NCI-H345 (cell line): ENCODE measurements at places on chromosomes 13 and 19.

GRCh38 chr19:574658-575526 is 2.5 kb downstream of the BSG start:
- no peak for DNase-seq

DNA sequence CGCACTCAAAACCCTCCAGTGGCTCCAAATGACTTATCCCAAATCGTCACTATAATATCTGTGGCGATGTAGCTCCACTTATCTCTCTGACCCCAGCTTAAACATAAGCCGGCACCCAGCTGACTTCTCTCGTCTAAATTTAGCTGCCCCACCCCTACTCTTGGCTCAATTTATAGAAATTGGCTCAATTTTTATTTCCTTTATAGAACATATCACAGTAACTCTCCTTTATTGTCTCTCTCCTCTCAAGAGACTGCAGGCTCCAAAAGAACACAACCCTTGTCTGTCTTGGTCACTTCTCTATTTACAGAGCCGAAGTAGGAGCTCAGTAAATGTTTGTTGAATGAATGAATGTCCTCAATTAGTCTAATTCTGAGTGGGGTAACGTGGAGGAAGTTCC is 805 bp downstream of the ZNF784 start:
- DNase-seq: no peak

- DNase-seq: peak; percentile 33
Measured at GRCh38 chr13:100039740-100040139, 49.2 kb upstream of the PCCA start.

DNA sequence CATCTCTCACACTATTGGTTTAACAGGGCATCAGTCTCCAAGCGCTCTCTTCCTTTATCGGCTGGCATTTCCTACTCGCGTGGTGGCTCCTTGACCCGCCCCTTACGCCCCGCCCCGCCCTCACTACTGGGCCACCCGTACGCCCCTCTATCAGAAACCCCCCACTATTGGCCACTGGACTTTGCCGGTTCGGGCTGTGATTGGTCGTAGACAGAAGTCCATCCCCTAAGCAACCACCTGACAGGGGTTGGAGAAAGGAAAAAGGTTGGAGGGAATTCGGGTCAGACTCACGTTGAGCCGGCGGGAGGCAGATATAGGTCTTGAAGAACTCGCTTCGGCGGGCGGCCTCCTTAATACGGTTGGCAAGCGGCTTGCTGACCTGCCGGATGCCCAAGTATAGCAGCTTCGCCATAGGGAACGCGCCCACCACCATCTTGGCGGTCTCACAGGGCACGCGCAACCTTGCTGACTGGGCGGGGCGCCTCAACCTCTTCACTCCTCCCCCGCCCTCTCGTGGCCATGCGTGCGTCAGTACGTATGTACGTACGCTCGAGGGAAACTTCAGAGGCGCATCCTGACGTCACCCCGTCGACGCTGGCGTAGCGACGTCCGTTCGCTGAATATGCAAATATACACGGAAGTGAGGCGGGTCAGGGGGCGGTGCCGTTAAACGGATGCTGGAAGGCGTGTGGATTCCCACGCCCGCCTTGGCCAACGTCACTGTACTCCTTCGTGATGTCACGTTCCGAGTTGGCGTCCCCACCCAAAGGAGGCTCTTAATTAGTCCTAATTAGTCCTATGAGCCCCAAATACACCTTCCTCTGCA is at the start of gene OPA3:
Gene OPA3 (minus strand): TSS at position 471 of the 826 bp plus-strand sequence. CDS start 38 bp downstream, at position 433.
- peak; percentile 99 for DNase-seq

GRCh38 chr13:101397742-101398141 is 18.6 kb downstream of the NALCN start:
- DNase-seq: no peak

DNA sequence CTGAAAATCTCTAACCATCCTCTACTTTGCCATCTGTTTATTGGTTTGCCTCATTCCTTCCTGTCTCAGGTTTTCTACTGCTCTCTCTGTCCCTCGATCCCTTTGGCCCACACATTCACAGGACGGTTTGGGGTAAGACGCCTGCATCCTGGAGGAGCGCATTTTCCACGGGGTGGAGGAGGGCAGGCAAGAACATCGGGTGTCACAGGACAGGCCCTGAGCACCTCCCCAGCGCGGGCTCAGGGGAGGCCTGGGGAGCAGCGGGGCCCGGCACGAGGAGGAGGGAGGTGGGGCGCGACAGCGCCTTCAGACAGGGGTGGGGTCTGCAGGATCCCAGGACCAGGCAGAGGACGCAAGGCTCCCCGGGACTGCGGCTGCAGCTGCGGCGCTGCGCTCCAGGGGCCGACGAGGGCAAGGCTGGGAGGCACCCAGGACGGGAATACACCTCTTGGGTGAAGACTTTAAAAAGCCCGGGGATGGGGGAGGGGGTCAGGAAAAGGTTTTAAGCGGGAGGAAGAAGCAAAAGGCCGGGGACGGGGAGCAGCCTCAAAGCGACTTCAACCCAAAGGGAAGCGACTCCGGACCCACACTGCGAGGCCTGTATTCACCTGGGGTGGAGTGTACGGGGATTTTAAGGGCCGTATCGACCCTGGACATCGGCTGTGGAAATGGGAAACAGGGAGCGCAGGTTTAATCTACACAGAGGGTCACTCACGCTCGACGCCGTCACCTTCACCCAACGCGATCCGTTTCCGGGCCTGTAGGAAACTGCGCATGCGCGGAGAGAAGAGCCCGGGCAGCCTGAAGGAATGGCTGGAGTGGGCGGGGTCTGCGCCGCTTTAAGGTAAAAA is at the start of gene ZNF415:
Gene ZNF415 (minus strand): TSS at position 770 of the 851 bp plus-strand sequence. CDS start 10,234 bp downstream, outside the sequence.
- peak; percentile 69 for DNase-seq

GRCh38 chr19:9070066-9070465 is 16.8 kb upstream of the OR1M1 start:
- no peak for DNase-seq

DNA sequence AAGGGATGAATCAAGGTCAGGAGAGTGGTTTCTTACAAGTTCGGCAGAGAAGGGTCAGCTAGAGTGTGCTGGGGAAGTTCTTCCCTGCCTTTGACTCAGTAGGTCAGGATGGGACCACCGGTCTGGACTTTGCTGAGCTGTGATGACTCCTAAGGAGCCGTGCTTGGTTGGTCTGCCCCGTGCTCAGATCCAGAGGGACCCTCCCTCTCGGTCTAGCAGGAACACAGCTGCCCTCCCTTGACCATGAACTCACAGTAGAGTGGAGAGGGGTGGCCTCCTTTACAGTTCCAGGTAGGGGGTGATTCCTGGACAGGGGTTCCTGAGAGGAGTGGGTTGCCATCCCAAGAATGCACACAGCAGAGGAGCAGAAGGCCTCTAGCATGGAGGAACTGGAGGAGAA is 4.3 kb downstream of the RPS19 start:
- DNase-seq: no peak

- DNase-seq: no peak
Measured at GRCh38 chr13:75255653-75256052, 226.3 kb downstream of the TBC1D4 start.

GRCh38 chr13:47843005-47843404 is 158.1 kb downstream of the SUCLA2 start:
- DNase-seq: no peak

DNA sequence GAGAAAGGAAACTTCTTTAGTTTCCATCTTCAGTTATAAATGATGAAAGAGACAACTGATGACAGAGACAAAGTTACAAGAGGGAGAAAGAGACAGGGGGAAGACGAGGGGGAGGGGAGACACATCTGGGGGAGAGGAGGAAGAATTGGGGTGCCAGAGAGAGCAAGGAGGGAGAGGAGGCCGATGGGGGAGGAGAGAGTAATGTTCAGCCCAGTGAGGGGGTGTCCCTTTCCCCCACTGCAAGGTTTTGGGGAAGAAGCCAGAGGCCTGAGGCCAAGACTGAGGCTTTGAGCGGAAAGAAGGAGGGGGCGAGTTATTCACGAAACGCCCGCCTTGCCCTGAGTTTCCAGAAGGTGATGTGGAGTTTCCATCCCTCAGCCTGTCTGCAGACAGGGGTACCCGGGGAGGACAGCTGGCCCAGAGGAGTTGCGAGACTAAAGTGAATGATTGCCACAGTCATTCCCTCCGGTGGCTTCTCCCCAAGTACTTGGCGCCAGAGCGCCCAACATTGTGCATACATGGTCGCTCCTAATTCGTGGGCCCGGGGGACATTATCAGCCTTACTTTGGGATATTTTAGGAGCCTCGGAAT is 558 bp upstream of the PPAN start:
- no peak for DNase-seq

DNA sequence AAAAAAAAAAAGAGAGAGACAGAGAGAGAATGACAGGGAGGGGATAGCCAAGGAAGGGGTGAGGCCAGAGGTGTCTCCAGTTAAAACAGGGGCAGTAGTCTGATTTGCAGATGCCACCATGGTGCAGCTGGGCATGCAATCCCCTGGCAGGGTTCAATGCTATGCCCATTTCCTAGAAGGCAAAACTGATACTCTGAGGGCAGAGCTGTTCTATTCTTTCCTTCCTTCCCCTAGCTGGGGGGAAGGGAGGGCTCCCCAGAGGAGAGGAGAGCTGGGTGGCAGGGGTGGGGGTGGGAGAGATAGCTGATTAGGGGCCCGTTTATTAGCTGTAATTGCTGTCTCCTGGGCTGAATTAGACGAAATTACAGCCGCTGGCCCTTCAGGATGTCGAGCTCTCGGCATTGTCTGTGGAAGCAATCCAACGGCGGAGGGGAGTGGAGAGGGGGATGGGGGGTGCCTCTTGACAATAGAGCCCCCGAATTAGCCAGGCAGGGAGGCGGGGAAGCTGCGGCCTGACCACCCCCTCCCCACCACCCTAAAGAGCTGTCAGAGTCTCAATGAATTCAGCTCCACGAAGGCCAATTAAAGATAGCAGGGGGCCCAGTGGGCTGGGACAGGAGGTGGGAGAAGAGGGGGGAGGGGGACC is 14.4 kb upstream of the DPP9 start:
- no peak for DNase-seq

GRCh38 chr13:83352391-83352790 is 529.9 kb downstream of the SLITRK1 start:
- no peak for DNase-seq

- no peak for DNase-seq
Measured at GRCh38 chr13:76754414-76754813, 131.8 kb downstream of the KCTD12 start.

GRCh38 chr19:15223649-15224361 is 8.4 kb downstream of the EPHX3 start:
- DNase-seq: peak; percentile 32

- DNase-seq: no peak
Measured at GRCh38 chr19:5762608-5763217, 21.8 kb downstream of the PRR22 start.

DNA sequence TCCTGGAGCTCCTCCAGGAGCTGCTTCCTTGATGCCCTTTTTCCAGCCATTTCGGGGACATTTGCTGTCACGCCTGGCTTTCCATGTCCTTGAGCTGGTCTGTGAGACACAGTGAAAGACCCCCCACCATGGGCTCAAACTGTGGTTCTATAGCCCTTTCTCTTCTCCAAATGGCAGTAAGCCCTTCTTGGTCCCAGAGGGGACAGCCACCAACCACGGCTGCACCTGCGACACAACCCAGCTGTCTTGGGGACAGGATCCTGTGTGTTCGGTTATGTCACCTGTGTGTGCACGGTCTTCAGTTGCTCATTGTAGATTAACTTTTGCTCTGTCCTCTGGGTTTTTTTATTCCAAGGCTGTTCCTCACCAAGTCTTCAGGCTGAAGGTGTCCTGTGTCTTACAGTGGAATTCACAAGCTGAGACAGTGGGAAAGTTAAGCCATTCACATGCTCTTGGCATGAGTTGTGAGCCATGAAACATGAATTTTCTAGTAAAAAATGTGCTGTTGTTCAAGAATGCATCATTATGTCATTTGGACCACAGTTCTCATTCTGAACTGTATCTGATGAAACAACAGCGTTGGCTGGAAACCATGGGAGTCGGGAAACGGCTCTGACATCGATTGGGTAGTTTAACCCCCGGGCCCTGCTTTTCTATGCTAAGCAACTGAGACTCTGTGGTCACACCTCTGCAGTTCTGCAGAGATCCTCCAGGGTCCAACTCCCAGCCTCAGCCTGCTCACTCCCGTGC is 129.5 kb upstream of the MCF2L start:
- DNase-seq: no peak

- no peak for DNase-seq
Measured at GRCh38 chr19:22332924-22333323, 46.7 kb downstream of the ZNF729 start.

DNA sequence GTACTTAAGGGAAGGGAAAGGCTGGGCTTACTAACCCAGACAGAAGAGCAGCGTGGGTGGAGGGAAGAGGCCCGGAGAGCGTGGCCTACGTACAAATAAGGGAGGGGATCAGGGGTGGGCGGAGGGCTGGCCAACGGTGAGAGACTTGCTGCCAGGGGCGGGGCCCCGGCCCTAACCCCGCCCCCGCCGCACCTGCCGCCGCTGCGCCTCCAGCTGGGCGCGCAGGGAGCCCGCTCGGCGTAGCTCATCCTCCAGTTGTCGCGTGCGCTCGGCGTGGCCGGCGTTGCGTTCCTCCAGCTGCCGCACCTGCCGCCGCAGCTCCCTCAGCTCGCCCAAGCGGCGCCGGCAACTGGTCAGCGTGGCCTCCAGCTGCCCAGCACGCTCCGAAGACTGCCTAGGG is 5.7 kb downstream of the HOOK2 start:
- DNase-seq: no peak

GRCh38 chr13:72462166-72462565 is 265.3 kb downstream of the MZT1 start:
- no peak for DNase-seq

- DNase-seq: no peak
Measured at GRCh38 chr13:52706081-52706480, 33.5 kb downstream of the CNMD start.

DNA sequence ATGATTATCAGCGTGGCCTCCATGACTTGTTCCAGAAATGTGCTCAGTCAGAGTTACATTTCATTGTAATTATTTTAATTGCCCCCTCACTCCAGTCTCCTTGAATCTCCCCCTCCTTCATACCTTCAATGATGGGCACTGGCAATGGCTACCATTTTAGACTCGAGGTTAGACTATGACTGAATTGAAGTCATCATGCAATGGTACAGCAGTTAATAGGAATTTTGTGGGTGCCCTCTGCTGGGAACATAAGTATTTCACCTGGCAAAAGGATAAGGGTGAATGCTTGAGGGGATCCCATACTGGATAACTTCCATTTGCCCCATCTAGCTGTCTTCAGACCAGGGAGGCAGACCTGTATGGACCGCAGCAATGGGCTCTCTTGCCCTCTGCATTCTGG is 32.2 kb upstream of the USP12 start:
- no peak for DNase-seq

DNA sequence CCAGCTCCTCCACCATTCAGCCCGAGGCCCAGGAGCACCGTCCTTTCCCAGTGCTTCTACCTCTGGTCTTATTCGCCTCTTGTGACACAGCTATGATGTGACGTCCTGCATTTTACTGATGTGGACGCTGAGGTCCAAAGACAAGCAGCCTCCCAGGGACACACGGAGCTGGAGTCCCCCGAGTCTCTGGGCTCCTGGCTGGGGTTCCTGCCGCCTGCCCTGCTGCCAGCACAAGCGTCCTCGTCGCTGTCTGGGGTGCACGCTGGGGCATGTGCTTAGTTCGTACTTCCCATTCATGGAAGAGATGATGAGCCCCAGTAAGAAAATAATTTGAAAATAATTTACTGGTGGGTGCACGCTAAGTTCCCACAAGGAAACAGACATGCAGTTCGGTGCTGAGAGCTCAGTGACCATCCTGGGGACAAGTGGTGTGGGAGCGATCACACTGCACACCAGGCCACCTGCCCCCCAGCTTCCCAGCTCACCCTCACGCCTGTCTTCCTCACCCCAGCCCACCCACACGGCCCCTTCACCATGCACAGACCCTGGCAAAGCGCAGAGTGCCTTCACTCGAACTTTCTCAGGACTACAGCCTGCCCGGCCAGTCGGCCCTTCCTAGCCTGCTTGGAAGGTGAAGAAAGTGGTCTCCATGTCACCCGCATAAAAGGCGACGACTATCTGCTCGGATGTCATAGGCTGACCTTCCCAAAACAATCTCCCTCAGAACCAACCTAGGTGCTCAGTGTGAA is 14.2 kb upstream of the CFAP97D2 start:
- DNase-seq: no peak
